Lung microvascular endothelial cell (primary cell): ENCODE measurements at places on chromosomes 2 and 18. TPM values are rescaled to one million over a fixed set of nuclear protein-coding genes. Genes with fewer than 3 reads are reported as not detected.

The TMEM17 gene
- 0.99 and 1.1 TPM in 2 replicates for total RNA-seq

The CDH2 gene
- total RNA-seq = 0.79 and 2.2 TPM in 2 replicates

The GPR75 gene
- total RNA-seq = 0.65 and 1.4 TPM in 2 replicates

The TUBA3E gene
- total RNA-seq = not detected in 2 replicates

The WNT6 gene
- total RNA-seq = not detected in 2 replicates

The METTL21A gene
- 8.3 and 19.4 TPM in 2 replicates for total RNA-seq

The TSGA10 gene
- total RNA-seq = 0.44 and 1.4 TPM in 2 replicates

GRCh38 chr18:79680100-79680879 is 687 bp downstream of the CTDP1 start:
- DNase-seq = peak; percentile 51

DNA sequence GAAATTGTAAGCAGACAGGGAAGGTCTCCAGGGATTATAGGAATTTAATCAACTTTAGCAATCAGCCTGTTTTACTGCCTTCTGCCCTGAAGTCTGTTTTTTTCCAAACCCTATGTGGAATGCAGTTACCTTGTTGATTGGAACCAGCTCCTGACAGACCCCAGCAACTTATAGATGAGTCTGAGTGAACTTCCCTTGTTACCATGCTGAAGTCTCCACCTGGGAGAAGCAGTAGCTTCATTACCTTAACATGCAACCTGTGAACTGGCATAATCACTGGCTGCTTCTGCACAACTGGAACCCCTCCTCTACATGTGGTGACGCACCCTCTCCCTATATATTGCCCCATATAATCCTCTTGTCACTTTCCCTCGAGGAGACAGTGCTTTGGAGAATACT is 226.3 kb upstream of the SPOPL start:
- no peak for DNase-seq

GRCh38 chr2:227774011-227774624 is 28.4 kb downstream of the SCYGR8 start:
- DNase-seq = peak; percentile 44

- DNase-seq = no peak
Measured at GRCh38 chr2:120606280-120606679, 129.4 kb upstream of the GLI2 start.
